IMR-90 (cell line): ENCODE measurements at places on chromosomes 3 and 15. TPM values are rescaled to one million over a fixed set of nuclear protein-coding genes. Genes with fewer than 3 reads are reported as not detected.
A peak's percentile ranks its signal among the peaks of the same experiment; 100 is the strongest.

DNA sequence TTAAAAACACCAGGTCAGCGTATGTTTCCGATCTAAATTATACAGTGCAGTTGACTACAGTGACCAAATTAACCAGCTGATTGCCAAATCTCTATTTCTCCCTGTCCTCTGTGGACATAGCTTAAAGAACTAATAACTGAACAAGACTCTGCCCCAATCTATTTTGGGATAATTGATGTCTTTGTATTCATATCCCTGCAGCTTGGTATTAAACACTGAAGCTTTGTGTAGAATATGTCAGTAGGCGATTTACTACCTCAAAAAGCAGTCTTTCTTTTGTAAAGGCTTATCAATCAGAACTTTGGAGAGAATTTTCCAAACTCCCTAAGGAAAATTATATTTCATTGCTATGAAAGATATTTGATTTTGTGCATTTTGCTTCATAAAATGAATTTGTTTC lies 258.2 kb downstream of the SOX2 start:
- H3K4me1 ChIP-seq = no peaks in the 10 kb centered on the region
- DNase-seq = no peak
- H3K36me3 ChIP-seq = no peaks in the 10 kb centered on the region

- no peak overlapping the region for H3K4me3 ChIP-seq
- no peaks in the 10 kb centered on the region for H3K36me3 ChIP-seq
- peaks cover 24% of the 10 kb centered on the region for H3K27me3 ChIP-seq
- H3K4me1 ChIP-seq = no peaks in the 10 kb centered on the region
Observed at GRCh38 chr15:82798531-82799166, 7.2 kb downstream of the FSD2 start.

DNA sequence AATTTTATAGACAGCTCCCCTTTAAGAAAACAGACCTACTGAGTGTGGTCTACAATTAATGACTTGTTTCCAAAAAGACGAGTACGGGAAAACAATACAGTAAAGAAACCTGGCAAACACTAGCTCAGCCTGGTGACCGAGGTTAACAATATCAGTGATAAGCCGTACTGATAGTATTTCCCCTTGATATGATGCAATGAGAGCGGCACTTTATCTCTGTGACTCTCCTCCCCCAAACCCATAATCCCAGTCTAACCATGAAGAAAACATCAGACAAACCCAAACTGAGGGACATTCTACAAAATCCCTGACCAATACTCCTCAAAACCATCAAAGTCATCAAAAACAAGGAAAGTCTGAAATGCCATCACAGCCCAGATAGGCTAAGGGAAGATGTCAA lies 8.2 kb downstream of the DENND4A start:
- no peak overlapping the region for H3K27ac ChIP-seq
- no peak for DNase-seq
- no peak overlapping the region for H3K4me3 ChIP-seq
- H3K27me3 ChIP-seq = no peaks in the 10 kb centered on the region
- H3K4me1 ChIP-seq = peaks cover 2% of the 10 kb centered on the region; the same call in 1 of the 2 replicates
- no peaks in the 10 kb centered on the region for H3K36me3 ChIP-seq

DNA sequence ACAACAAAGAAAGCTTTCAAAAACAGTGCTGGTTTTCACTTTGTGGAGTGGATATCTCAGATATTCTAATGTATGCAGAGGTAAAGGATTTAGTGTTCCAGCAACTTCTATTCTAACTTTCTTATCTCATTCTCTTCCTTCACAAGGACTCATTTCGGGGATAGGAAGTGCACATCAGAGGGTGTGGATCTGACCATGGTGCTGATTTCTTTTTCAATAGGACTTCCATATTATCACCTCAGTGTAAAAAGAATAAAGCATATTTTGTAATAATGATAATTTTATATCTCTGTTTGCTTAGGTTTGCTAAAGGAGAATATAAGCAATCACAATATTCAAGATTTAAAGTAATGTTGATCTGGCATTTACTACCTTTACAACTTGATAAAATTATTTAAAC lies 12.5 kb upstream of the CADM2 start:
- no peak for DNase-seq
- no peak overlapping the region for H3K4me3 ChIP-seq

- no peak overlapping the region for H3K27ac ChIP-seq
- H3K4me3 ChIP-seq = no peak overlapping the region
- H3K4me1 ChIP-seq = no peaks in the 10 kb centered on the region
- peaks cover 30% of the 10 kb centered on the region for H3K27me3 ChIP-seq
- no peak for DNase-seq
Observed at GRCh38 chr3:14837186-14837877, 18.6 kb downstream of the FGD5 start.

DNA sequence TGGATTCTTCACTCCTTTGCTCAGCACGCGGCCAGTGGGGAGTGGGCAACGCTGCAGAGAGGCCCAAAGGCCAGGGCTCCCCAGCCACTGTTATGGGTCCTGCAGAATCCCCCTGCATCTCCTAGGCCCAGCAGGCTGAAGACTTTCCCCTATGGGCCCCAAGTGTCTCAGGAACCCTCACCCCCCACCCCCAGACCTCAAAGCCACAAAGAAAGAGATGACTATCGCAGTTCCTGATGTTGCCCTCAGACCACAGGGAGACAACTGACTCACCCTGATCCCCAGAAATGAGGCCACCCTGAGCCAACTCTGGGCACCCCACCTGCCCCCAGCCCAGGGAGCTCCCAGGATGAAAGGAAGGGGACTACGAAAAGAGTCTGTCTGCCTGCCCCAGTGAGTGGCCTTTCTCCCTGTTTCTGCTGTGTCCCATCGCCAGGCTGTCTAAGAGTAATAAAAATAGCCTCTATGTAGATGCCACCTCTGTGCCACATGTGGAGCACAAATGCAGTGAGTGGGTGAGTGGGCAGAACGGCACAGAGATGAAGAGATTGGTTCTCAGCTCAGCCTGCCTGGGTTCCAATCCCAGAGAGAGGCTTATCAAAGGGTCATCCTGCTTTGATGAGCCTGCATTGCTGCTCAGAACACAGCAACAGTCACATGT lies 283.0 kb downstream of the UACA start:
- peaks cover 7% of the 10 kb centered on the region for H3K4me1 ChIP-seq
- H3K4me3 ChIP-seq = no peak overlapping the region
- no peak for DNase-seq
- H3K36me3 ChIP-seq = no peaks in the 10 kb centered on the region
- peaks cover 19% of the 10 kb centered on the region for H3K27me3 ChIP-seq
- no peak overlapping the region for H3K27ac ChIP-seq

DNA sequence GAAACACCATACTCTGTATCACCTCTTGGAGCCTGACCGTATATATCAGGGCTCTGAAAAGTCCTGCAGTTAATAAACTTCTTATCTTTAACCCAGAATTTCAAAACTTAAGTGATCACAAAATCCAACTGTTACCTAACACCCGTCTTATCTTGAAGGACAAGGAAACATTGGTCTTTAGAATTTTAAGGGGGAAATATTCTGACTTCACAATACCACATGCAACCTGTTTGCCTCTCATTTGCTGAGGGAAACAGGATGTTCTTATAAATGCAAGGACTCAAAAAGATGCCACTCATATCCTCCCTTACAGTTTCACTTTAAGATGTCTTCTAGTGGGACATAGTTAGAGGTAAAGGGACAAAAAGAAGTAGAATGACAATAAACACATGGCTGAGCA lies 67.9 kb downstream of the CRTC3 start:
- no peak overlapping the region for H3K4me3 ChIP-seq
- peaks cover 20% of the 10 kb centered on the region for H3K4me1 ChIP-seq
- H3K27ac ChIP-seq = no peak overlapping the region

GRCh38 chr3:116741467-116741866 lies 31.9 kb downstream of the TUSC7 start:
- no peaks in the 10 kb centered on the region for H3K27me3 ChIP-seq
- H3K27ac ChIP-seq = no peak overlapping the region
- no peaks in the 10 kb centered on the region for H3K4me1 ChIP-seq
- H3K4me3 ChIP-seq = no peak overlapping the region
- DNase-seq = no peak

GRCh38 chr15:58396181-58396580 lies 35.6 kb upstream of the LIPC start:
- H3K36me3 ChIP-seq = no peaks in the 10 kb centered on the region
- no peaks in the 10 kb centered on the region for H3K27me3 ChIP-seq
- H3K27ac ChIP-seq = no peak overlapping the region
- peaks cover 14% of the 10 kb centered on the region for H3K4me1 ChIP-seq

DNA sequence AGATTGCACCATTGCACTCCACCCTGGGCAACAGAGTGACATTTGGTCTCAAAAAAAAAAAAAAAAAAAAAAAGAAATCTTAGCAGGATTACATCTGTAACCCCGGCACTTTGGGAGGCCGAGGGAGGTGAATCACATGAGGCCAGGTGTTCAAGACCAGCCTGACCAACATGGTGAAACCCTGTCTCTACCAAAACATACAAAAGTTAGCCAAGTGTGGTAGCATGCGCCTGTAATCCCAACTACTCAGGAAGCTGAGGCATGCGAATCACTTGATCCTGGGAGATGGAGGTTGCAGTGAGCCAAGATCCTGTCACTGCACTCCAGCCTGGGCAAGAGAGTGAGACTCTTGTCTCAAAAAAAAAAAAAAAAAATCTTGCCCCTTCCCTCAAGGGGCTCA lies 40.4 kb downstream of the LIPC start:
- no peaks in the 10 kb centered on the region for H3K36me3 ChIP-seq
- H3K4me1 ChIP-seq = peaks cover 25% of the 10 kb centered on the region
- no peaks in the 10 kb centered on the region for H3K27me3 ChIP-seq
- no peak overlapping the region for H3K4me3 ChIP-seq

DNA sequence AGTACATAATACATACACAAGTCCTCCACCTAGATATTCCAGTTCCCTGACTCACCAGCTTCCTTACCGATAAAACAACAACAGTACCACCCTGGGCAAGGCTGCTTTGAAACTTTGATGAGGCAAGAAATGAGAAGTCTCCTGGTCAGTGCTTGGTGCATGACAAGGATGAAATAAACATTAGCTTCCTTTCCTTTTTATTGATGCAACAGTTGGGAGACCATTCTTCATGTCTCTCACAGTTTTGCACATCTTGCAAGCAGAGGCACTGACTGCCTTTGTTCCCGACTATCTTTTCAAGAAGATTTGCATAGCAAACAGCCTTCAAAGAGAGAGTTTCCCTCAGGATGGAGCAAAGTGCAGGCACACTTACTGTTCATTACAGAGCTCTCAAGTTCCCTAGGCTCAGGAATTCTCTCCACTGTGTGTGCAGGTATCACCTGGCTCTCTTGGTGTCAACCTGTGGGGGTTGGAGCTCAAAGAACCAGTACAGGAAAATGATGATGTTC lies 65.2 kb downstream of the MYLK start:
- H3K27me3 ChIP-seq = no peaks in the 10 kb centered on the region
- H3K36me3 ChIP-seq = peaks cover 58% of the 10 kb centered on the region
- peak; percentile 88 for DNase-seq
- peak overlapping the region; percentile 79 for H3K27ac ChIP-seq
- H3K4me3 ChIP-seq = no peak overlapping the region
- H3K4me1 ChIP-seq = peaks cover 37% of the 10 kb centered on the region

GRCh38 chr15:88269356-88270062 lies 13.0 kb upstream of the NTRK3 start:
- DNase-seq = no peak
- H3K27me3 ChIP-seq = no peaks in the 10 kb centered on the region
- no peaks in the 10 kb centered on the region for H3K36me3 ChIP-seq
- H3K4me3 ChIP-seq = no peak overlapping the region
- no peaks in the 10 kb centered on the region for H3K4me1 ChIP-seq
- no peak overlapping the region for H3K27ac ChIP-seq

- DNase-seq = no peak
- H3K27me3 ChIP-seq = no peaks in the 10 kb centered on the region
- H3K4me3 ChIP-seq = no peak overlapping the region
Observed at GRCh38 chr3:73812054-73812453, 187.3 kb upstream of the PDZRN3 start.

DNA sequence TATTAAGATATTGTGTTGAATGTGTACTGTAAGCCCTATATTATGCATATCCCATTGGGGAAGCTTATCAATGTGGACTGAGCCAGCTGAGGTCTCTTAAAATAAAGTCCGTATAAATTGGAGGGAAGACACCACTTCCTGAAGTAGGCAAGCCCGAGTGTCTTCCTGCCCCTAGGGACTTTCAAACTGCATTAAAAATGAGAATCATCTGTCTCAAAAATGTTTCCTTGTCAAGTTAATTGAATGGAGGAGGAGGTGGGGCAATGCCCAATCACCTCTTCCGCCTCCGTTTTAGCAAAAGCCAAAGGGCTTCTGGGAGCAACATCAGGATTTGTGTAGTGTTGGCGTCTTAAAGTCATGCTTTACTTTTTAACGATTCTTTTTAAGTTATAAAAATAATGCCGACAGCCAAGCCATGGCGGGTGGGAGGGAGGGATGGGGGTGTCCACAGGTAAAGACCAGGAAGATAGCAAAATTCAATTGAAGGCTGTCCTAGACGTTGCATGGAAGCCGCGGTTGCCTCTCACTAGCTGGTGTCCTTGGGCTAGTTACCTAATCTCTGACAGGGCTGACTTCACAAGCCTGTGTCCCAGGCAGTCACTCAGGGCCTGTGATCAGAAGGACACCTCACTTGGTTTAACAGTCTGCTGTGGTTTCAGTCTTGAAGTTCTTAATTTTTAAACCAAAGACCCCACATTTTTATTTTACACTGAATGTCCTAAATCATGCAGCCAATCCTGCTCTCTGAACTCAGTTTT lies 524.9 kb upstream of the PROK2 start:
- no peak for DNase-seq
- H3K4me3 ChIP-seq = no peak overlapping the region
- H3K4me1 ChIP-seq = peaks cover 10% of the 10 kb centered on the region
- peak overlapping the region; percentile 42 for H3K27ac ChIP-seq

- no peak overlapping the region for H3K4me3 ChIP-seq
- no peak overlapping the region for H3K27ac ChIP-seq
- DNase-seq = no peak
- H3K27me3 ChIP-seq = peaks cover 38% of the 10 kb centered on the region
Observed at GRCh38 chr15:78203346-78204225, 30.8 kb downstream of the ACSBG1 start.

GRCh38 chr15:79380755-79381497 lies 51.2 kb upstream of the MINAR1 start:
- peak; percentile 74 for DNase-seq
- H3K4me3 ChIP-seq = no peak overlapping the region

DNA sequence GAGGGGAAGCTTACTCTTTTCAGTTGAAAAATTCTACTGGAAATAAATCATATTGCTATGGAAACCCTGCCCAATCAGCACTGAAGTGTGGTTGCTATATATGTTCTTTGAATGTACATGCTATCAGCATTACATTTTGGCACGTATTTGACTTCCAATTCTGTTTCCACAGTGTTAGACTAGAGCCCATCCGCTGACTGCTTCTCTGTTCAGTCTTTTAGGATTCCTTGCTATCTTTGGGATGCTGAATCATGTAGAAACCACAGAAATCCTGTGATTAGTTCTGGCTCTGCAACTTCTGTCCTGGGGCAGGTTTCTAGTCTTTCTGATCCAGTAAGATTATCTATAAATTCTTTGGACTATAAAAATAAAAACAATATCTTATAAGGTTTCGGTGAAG lies 128.2 kb upstream of the SLC7A14 start:
- H3K4me3 ChIP-seq = no peak overlapping the region
- peak; percentile 82 for DNase-seq
- no peaks in the 10 kb centered on the region for H3K27me3 ChIP-seq
- H3K4me1 ChIP-seq = peaks cover 13% of the 10 kb centered on the region

Gene UPK1B
- 0.28 and 0.36 TPM in 2 replicates for total RNA-seq

Gene CCR3
- total RNA-seq = not detected in 2 replicates

Gene MINAR1
- total RNA-seq = 1.4 and 1.6 TPM in 2 replicates

Gene C3orf52
- 12.5 and 16.1 TPM in 2 replicates for total RNA-seq

Gene GOLGA6L9
- total RNA-seq = 0.90 and 1.1 TPM in 2 replicates

Gene CHDH
- under 0.01 and 0.28 TPM in 2 replicates for total RNA-seq

Gene RBM6
- total RNA-seq = 38.5 and 40.8 TPM in 2 replicates
